Suppressor macrophage treated with lipopolysaccharide for 4 hours (primary cell): ENCODE measurements at places on chromosomes 1 and 21.

GRCh38 chr21:40623528-40623927, 223.4 kb downstream of the DSCAM start:
- DNase-seq = no peak

- DNase-seq = no peak
Measured at GRCh38 chr1:76402128-76402527, 327.6 kb downstream of the ST6GALNAC3 start.

DNA sequence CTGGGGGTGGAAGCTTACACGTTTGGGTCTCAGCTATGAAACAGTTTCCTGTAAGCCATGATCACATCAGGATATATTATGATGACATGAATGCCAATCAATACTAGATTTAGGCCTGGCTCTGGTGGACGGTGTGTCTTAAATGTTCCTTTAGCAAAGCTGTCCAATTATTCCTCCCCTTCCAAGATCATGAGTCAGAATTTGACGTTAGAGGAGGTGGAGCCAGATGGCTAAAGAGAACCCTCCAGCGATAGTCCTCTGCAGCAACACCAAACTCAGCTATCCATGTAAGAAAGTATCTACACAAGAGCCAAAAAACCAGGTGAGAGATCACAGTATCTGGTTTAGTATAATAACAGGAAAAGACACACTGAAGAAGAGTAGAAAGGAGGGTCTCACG, 47.8 kb downstream of the PACC1 start:
- no peak for DNase-seq

- DNase-seq = no peak
Measured at GRCh38 chr1:53586765-53587164, 127.6 kb downstream of the DMRTB1 start.

- DNase-seq = no peak
Measured at GRCh38 chr21:40053007-40053406, 185.8 kb downstream of the PCP4 start.

DNA sequence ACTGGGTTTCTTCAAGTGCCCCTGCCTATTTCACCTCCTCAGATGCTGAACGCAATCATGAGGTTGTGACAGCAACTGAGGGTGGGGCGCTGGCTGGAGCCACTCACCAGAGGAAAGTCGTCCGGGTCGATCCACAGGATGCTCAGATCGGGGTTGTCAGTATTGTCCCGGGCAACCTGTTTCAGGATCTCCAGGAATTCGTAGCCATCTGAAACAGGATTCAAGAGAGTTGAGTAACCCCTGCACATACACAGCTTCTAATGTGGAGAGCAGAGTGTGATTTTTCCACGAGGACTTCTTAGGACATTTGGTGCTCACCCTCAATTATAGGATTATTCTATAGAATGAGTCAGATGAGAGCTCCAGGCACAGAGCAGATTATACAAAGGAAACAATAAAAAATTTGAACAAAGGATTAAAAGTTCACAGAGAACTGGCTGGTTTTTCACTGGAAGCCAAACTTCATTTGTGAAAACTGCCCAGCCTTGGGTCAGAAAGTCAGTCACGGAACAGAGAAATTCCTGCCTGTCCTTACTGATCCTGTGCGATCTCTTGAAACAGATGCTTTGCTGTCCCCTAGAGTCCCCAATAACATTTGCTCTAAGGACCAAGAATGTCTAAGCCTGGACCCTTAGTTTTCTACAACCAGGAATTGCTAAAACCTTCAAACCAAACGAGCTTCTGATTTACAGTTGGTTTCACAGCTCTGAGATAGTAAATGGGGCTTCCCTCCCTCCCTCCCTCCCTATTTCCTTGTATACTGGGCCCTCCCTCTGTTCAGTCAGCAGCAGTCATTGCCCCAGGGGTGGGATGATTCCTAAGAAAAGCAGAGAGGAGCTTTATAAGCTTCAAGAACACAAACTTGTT, 63.2 kb downstream of the CASQ2 start:
- DNase-seq = no peak

GRCh38 chr1:175072099-175072951, 4.7 kb downstream of the TNN start:
- DNase-seq = peak; percentile 77

- DNase-seq = no peak
Measured at GRCh38 chr1:119687434-119688079, 24.2 kb upstream of the PHGDH start.
